ENCODE measurements at places on chromosomes 2 and 18.

- DNase-seq = no peak
Measured at GRCh38 chr2:226234187-226234586, 565.4 kb downstream of the IRS1 start.

- no peak for DNase-seq
Measured at GRCh38 chr2:74881176-74881575, 47.2 kb downstream of the HK2 start.

DNA sequence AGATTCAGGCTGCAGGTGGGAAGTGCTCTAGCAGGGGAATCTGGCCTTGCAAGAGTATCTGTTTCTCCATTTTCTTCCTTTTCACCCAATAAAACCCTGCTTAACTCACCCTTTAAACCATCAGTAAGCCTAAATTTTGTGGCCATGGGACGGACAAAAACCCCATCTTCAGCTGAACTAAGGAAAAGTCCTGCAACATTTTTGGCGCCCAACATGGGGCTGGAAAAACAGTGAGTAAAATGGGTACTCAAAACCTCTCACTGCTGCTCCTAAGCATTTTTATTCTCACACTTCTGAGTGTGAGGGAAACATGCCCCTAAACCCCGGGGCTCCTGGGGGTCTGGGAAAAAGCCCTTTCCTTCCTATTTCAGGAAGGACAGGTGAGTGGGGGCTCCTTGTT lies 414.3 kb downstream of the ZNF804A start:
- DNase-seq = no peak

DNA sequence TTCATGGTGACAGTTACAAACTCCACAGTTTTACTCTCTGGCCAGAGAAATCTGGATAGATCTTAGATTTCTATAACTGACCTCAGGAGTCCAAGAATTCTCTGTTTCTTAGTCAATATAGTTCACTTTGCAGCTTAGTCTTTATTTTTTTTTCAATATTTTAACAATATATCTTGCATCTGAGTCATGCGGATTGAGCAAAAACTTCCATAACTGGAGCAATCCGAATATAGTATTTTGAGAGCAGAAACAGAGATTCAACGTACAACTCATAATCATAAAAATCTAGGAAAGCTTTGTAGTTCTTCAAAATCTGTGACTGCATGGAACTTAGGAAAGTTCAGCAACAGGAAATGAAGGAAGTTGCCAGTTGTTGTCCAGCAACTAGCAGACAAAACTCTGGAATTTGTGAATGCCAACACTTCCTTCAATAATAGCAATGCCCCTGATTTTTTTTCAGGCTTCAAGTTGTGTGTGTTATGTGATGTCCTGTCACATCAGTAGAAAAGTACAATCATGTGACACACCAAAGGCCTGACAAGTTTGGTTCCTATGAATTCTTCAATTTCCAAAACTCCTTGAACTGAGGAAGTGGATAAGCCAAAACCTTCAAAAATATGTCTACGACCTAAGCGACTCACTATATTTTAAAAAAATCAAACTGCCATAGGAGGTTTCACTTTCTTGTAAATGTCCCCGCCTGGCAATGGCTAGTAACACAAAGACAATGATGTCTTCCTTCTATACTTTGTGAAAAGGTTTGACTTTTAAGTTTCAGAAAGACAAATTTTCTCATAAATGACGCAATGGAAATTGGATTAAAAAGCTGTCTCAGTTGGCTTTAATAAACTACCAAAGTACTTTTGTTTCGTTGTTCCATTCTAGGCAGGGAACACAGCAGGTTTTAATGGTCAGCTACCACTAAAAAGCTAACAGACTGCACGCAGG lies 510.6 kb downstream of the ERBB4 start:
- DNase-seq = no peak

- DNase-seq = no peak
Measured at GRCh38 chr18:61554946-61555361, 221.7 kb downstream of the CDH20 start.

DNA sequence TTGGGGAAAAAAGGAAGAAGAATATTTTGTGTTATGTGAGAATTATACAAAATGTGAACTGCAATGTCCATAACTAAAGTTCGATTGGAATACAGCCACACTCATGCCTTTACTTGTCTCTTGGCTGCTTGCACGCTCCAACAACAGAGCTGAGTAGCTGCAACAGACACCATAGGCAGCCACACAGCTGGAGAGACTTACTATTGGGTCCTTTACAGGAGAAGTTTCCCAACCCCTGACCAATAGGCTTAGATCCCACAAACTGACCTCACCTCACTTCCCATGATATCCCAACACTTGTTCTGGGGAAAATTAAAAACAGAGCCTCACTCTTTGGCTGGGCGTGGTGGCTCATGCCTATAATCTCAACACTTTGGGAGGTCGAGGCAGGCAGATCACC lies 213.8 kb downstream of the SH3BP4 start:
- DNase-seq = no peak

DNA sequence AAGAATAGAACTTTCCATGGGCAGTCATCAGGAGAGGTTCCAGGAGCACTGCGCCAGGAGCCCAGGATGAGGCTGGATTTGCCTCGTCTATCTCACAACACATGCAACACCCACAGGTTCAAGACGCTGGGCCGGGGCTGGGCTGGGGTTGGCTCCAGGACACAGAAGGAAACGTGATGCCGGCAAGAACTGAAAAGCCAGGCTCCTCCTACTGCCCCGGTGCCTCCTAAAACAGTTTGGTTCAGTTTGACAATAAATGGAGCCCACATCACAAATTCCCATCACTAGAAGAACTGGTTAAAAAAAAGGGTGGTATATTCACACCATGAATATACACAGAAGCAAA lies 75.9 kb downstream of the INHBB start:
- no peak for DNase-seq

Measured in stimulated activated CD4-positive, alpha-beta T cell treated with anti-CD3 and anti-CD28 coated beads, TNF-alpha, amount 100 ng/mL, for 4 hours (primary cell).